ENCODE measurements at places on chromosomes 4 and X. TPM values are rescaled to one million over a fixed set of nuclear protein-coding genes. Genes with fewer than 3 reads are reported as not detected.

GRCh38 chr4:168360271-168360670, 41.7 kb upstream of the DDX60 start:
- DNase-seq: no peak

- DNase-seq: peak; percentile 52
These were observed 34.9 kb upstream of the UGT8 start for GRCh38 chr4:114563536-114564315.

GRCh38 chr4:106369456-106370060, 980 bp upstream of the GIMD1 start:
- peak; percentile 66 for DNase-seq

GRCh38 chr4:67291644-67292043, 253.7 kb downstream of the CENPC start:
- DNase-seq: no peak

The FAM47A gene
- not detected for total RNA-seq
